Activated CD4-positive, alpha-beta T cell treated with anti-CD3 and anti-CD28 coated beads for 36 hours (primary cell): ENCODE measurements at places on chromosomes 6 and 20. TPM values are rescaled to one million over a fixed set of nuclear protein-coding genes. Genes with fewer than 3 reads are reported as not detected.

DNA sequence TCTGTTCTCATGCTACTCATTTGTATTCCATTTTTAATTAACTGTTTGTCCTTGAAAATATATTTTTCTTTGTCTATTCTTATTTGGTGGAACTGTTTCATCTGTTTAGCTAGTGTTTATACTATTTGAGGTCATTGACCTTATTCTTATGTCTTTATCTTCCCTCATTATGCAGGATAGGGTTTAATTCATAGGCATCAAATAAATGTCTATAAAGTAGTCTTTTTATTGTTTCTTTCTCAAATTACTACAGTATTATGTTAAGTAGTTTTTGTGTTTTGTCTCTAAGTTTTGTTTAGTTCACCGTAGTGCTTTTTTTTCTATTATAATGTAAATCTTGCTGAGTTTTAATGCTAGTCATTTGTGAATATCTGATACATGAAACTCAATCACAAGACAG, 19.0 kb downstream of the TIAM2 start:
- H3K4me1 ChIP-seq, result peaks cover 2% of the 10 kb centered on the region
- no peak overlapping the region for H3K27ac ChIP-seq
- no peak overlapping the region for H3K4me3 ChIP-seq

Gene EFCAB8
- total RNA-seq, result 0.40 TPM

DNA sequence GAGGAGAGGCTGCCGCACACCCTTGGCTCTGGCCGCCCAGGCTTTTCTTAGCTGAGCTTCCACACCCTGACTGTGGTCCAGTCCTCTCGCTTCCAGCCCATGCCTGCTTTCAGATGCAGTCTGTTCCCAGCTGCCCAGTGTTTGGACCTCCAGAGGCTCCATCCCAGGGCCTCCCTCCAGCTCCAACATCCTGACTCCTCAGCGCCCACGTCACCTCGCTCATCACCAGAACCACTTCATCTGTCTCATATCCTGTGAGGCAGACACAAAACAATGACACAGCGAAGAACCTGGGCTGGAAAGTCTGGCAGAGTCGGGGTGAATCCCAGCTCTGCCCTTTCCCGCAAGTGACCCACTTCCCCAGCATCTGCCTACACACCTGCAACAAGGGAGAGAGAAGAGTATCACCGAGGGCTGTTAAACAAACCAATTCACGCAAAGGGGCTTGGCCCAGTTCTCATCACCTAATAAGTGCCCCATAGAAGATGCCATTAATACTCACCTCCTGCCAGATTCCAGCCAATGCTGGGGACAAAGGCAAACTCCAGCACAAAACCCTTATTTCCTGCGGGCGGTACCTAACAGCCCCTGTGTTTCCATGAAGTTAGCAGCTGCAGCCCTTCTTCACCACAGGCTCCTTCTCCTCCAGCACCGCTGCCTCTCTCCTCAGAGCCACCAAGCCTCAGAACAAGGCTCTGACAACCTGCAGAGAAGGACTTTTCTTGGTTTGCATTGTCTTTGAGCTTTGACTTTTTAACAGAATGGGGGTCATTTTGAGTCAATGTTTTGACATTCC, 133.4 kb upstream of the CDH4 start:
- peaks cover 5% of the 10 kb centered on the region for H3K4me1 ChIP-seq
- H3K27ac ChIP-seq, result no peak overlapping the region
- no peak for DNase-seq
- H3K36me3 ChIP-seq, result no peaks in the 10 kb centered on the region
- H3K27me3 ChIP-seq, result peaks cover 3% of the 10 kb centered on the region

- no peaks in the 10 kb centered on the region for H3K27me3 ChIP-seq
- no peaks in the 10 kb centered on the region for H3K36me3 ChIP-seq
- peaks cover 36% of the 10 kb centered on the region for H3K4me1 ChIP-seq
- no peak for DNase-seq
- no peak overlapping the region for H3K27ac ChIP-seq
- H3K4me3 ChIP-seq, result peak overlapping the region; percentile 7
These were observed 8.8 kb upstream of the RSPH3 start for GRCh38 chr6:159008656-159009288.

DNA sequence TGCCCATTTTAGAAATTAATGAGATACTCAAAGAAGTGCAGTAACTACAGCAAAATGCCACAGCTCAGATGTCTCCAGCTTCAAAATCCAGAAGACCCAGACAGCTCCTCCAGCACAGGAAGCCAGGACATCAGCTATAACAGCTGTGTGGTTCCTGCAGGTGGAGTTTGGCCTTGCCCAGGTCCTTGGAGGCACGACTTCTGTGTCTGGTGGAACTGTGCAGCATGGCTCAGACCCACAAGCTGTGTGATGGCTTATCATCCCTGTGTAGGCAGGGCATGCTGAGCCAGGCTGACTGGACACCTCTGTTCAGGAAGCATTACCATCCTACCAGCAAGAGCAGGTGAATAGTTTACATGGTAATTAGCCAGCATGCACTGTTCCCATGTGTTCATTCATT, 26.5 kb upstream of the CD93 start:
- no peaks in the 10 kb centered on the region for H3K27me3 ChIP-seq
- no peak overlapping the region for H3K4me3 ChIP-seq
- H3K4me1 ChIP-seq, result peaks cover 4% of the 10 kb centered on the region

- peak overlapping the region; percentile 76 for H3K4me3 ChIP-seq
- H3K27ac ChIP-seq, result peak overlapping the region; percentile 99
- peaks cover 76% of the 10 kb centered on the region for H3K36me3 ChIP-seq
- H3K27me3 ChIP-seq, result no peaks in the 10 kb centered on the region
- DNase-seq, result peak; percentile 85
These were observed 51.3 kb downstream of the PTPN1 start for GRCh38 chr20:50561379-50562078.

Gene CDSN
- not detected for total RNA-seq

DNA sequence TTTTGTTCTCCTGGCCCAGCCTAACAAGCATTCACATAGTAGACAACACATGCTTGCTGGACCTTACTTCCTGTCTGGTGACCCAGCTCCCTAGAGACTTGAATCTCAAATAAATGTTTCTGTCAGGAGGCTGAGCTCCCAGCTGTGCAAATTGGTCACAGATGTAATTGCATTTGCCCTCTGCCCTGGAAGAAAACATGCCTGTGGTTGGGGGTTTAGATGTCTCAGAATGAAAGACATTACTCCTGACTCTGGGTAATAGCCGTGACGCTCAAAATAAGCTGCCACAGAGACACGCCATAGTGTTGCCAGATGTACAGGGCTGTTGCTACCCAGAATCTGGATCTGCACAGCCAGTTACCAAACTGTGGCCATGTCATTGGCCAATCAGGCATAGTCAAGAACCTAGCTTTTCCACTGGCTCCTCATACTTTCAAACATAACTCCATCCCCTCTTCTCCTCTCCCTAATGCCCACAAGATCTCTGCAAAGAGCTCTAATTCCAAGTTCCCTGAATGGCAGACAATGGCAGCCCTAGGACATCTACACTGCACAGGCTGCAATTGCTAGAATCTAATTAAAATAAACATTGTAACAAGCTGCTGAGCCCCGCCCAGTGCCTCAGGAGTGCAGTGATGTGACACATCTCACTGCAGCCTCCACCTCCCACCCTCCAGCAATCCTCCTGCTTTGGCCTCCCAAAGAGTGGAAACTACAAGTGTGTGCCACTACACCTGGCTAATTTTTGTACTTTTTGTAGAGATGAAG, 32.8 kb upstream of the GMPR start:
- no peak overlapping the region for H3K4me3 ChIP-seq
- no peaks in the 10 kb centered on the region for H3K36me3 ChIP-seq
- H3K27me3 ChIP-seq, result peaks cover 9% of the 10 kb centered on the region
- no peak overlapping the region for H3K27ac ChIP-seq

Gene COQ3
- 13.5 TPM for total RNA-seq

GRCh38 chr6:3314176-3314575, 55.4 kb downstream of the PSMG4 start:
- H3K27me3 ChIP-seq, result peaks cover 9% of the 10 kb centered on the region
- H3K4me3 ChIP-seq, result no peak overlapping the region
- DNase-seq, result no peak
- no peak overlapping the region for H3K27ac ChIP-seq

DNA sequence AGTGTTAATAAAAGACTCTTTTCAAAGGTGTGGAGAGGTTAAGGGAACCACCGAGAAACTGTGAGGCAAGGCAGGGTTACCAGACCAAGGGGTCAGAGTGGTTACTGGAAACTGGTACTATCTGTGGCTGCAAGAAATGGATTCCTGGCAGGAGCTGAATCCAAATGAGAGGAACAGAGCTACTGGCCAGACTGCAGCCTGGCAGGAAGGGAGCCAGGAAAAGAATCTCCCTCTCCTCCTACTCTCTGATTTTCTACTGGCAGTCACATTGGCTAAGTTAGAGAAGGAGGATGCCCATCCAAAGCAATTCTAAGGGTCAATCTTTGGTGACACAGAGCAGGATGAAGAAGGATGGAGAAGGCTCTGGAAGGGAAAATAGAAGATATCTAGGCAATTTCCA, 211.5 kb downstream of the GRM1 start:
- peaks cover 6% of the 10 kb centered on the region for H3K27me3 ChIP-seq
- H3K27ac ChIP-seq, result no peak overlapping the region
- no peak overlapping the region for H3K4me3 ChIP-seq
- no peaks in the 10 kb centered on the region for H3K36me3 ChIP-seq
- no peaks in the 10 kb centered on the region for H3K4me1 ChIP-seq

- no peaks in the 10 kb centered on the region for H3K36me3 ChIP-seq
- H3K4me3 ChIP-seq, result no peak overlapping the region
- H3K4me1 ChIP-seq, result peaks cover 37% of the 10 kb centered on the region
These were observed 76.3 kb downstream of the FARS2 start for GRCh38 chr6:5337573-5337972.

- no peaks in the 10 kb centered on the region for H3K27me3 ChIP-seq
- no peaks in the 10 kb centered on the region for H3K4me1 ChIP-seq
- H3K4me3 ChIP-seq, result no peak overlapping the region
- H3K36me3 ChIP-seq, result no peaks in the 10 kb centered on the region
- DNase-seq, result peak; percentile 32
- H3K27ac ChIP-seq, result no peak overlapping the region
These were observed 99.1 kb upstream of the KCNQ5 start for GRCh38 chr6:72522735-72523141.

- DNase-seq, result no peak
- no peaks in the 10 kb centered on the region for H3K4me1 ChIP-seq
- H3K27ac ChIP-seq, result no peak overlapping the region
- no peaks in the 10 kb centered on the region for H3K36me3 ChIP-seq
- H3K4me3 ChIP-seq, result no peak overlapping the region
- peaks cover 11% of the 10 kb centered on the region for H3K27me3 ChIP-seq
These were observed 31.9 kb upstream of the PRSS35 start for GRCh38 chr6:83480470-83480869.

DNA sequence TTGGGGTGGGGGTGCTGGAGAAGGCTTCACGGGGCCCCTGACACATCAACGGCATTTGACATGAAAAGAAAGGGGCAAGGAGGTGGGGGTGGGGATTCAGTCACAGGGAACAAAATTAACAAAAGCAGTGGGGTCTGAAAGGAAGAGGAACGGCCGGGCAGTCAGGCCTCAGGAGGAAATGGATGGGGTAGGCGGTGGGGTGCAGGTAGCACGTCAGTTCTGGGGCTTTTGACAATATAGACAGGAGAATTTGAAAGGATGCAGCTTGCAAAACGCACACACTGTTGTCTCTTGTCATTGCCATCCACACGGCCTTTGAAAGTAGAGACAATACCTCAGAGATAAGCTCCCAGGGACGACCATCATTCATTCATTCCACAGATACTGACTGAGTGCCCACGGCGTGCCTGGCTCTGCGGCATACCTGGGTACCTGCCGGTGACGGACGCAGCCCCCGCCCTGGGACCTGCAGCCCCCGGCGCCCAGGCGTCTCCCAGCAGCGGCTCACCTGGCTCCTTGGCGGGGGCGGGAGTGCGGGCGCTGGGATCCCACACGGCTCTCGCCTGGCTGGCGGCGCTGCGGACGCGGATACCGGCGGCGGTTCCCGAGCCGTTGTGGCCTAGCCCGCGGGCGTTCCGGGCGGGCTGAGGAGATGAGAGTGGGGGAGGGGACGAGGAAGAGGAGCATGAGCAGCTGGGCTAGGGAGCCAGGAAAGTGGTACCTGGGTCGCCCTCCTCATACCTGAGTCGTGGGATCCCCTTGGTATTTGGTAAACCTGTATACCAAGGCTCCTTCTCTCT, at the start of gene SLC26A8:
SLC26A8 (minus strand) TSS at position 646 of the 800 bp plus-strand sequence. CDS start 4,934 bp downstream, outside the sequence.
- no peak within 1 kb of the TSS for H3K4me3 ChIP-seq
- DNase-seq, result peak; percentile 18
- peaks cover 19% of the 10 kb centered on the region for H3K27me3 ChIP-seq
- H3K4me1 ChIP-seq, result peaks cover 14% of the 10 kb centered on the region

GRCh38 chr6:21608601-21609000, 15.1 kb downstream of the SOX4 start:
- H3K27me3 ChIP-seq, result peaks cover 2% of the 10 kb centered on the region
- H3K4me1 ChIP-seq, result no peaks in the 10 kb centered on the region
- H3K4me3 ChIP-seq, result no peak overlapping the region

DNA sequence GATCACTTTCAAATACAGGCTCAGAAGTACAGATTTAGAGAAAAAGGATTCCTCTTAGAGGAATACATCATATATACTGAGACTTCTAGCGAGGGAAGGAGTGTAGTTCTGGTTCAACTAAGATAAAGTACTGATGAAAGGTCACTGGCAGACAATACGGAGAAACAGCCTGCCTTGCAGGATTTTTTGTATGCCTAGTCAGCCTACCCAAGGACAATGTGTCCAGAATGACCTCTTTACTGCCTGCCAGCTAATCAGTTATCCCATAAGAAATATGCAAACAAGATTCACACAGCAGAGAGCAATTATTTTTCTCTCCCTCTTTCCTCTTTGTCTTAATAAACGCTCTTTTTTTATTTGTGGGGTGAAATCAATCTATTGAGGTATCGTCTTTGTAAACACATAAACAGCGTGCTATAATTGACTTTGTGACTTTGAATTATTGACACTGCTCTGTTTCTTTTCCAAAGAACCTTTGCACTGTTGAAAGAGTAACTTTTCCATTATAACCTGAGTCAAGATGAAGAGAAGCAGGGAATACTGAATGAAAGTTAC, 1.4 kb upstream of the TSPYL4 start:
- no peak for DNase-seq
- H3K27me3 ChIP-seq, result no peaks in the 10 kb centered on the region
